ENCODE measurements at places on chromosomes 11 and 22.
A peak's percentile ranks its signal among the peaks of the same experiment; 100 is the strongest.

DNA sequence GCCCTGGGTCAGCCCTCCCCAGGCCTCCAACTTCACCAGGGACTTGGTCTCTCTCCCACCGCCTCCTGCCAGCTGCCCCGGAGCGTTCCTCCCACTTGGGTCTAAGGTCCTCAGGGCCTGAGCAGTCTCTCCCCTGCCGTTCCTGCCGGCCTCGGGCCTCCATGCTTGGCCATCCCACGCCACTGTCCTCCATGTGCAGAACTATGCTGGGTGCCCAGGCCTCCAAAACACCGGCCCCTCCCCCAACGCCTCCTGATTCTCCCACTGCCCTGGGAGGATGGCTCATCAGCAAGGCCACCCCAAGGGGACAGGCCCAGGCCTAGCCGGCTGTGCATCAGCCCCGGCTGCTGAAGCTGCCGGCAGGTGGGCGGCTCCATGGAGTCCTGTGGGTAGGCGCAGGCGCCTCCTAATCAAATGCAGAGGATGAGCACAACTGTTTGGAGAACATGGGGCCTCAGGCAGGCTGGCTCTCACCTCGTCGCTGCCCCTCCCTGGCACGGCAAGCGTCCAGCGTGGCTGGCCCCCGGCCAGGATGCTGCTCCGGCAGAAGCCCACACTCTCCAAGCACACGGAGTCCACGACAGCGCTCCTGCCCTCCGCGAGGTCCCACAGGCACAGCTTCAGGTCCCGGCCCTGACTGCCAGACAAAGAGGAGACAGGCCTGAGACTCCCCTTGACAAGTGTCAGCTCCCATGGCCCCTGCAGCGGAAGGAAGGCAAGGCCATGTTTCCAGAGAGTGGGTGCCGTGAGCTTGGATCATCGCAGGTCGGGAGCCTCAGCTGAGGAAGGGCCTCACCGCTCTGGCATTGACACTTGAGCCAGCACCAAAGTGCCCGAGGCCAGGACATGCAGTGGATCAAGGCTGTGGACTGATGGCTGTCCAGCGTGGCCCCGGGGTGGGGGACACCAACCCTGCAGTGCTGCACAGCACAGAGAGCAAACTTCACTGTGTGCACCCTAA is 42.6 kb downstream of the GNB1L start:
- DNase-seq: no peak

DNA sequence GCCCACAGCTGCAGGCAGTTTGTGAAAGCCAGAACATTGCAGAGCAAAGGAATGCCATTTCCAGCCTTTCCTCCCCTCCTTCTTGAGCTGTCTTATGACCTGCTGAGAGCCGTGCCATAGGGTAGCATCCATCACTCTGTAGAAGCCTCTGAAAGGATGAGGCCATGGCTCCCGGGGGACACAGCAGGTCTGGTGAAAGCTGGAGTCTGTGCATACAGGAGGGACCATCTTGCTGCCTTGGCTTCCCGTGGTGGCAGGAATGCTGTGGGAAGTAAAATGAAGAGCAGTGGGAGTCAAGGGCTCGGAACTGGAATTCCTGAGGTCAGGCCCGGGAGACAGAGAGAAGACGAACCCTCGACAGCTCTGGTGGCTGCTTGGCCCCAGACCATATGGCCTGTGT is 30.9 kb downstream of the ANO1 start:
- no peak for DNase-seq

DNA sequence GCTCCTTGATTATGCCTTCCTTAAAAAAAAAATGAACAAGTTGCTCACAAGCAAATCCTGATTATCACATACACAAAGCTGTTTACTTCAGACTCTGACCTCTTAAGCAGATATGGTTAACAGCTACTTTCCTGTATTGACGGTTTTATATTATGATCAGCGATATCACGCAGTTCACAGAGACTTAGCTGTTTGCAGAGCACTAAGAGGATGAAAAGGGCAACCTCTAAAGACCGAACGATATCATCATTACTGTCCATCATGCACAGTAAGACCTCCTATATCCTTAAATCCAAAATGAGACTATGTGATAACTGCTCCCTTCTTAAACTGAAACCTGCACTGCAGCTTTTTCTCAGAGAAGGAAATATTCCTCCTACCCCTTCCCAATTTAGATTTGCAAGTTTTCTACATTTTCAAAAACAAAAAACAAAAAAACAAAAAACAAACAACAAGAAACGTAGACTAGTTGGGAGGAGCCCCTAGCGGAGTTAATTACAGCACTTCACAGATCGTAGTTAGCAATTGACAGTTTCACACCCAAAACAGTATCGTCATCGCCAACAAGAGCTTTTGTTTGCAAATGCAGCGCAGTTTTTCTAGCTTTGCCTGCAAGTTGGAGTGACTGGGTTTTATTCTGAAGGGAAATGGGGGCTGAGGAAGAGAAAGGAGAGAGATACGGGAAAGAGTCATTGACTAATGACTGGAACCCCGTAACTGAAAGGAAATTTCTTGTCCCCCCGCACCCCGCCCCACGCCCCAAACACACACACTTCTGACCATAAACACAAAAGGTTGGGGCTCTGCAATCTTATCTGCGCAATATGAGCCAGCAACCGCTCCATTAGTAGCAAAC is 1.2 kb downstream of the DDX6 start:
- no peak for DNase-seq

DNA sequence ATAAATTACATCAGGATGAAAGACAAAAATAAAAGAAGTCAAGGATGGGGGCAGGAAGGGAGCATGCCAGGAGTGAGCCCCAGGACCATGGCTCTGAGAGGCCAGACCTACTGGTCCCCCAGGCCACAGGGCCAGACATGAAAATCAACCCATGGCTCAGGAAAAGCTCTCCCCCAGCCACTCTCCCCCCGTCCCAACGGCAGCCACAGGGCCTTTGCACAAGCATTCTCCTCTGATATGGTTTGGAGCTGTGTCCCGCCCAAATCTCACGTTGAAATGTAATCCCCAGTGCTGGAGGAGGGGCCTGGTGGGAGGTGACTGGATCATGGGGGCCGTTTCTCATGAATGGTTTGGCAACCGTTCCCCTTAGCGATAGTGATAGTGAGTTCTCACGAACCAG is 80.8 kb upstream of the ANO1 start:
- DNase-seq: no peak

DNA sequence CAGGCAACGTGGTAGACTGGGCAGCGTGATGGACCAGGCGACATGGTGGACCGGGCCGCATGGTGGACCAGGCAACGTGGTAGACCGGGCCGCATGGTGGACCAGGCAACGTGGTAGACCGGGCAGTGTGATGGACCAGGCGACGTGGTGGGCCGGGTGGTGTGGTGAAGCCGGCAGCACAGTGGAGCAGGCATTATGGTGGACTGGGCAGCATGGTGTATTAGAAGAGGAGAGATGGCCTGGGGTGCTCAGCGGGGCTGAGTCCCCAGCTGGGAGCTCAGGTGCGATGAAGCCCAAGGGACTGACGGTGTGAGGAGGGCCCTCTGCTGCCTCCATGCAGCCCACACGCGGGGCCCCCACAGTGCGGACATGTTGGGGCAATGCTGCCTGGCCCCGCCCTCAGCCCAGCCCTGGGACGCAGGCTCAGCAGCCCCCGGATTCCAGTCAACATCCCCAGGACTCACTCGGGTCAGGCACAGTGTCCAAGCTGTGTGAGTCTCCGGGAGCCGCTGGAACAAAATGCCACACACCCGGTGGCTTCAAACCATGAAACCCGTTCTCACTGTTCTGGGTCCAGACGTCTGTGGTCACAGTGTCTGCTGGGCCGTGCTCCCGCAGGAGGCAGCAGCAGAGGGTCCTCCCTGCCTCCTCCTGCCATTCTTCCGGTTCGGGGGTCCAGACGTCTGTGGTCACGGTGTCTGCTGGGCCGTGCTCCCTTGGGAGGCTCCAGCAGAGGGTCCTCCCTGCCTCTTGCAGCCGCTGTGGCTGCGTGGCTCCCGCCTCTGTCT is 1084.9 kb downstream of the BRD1 start:
- DNase-seq: no peak

DNA sequence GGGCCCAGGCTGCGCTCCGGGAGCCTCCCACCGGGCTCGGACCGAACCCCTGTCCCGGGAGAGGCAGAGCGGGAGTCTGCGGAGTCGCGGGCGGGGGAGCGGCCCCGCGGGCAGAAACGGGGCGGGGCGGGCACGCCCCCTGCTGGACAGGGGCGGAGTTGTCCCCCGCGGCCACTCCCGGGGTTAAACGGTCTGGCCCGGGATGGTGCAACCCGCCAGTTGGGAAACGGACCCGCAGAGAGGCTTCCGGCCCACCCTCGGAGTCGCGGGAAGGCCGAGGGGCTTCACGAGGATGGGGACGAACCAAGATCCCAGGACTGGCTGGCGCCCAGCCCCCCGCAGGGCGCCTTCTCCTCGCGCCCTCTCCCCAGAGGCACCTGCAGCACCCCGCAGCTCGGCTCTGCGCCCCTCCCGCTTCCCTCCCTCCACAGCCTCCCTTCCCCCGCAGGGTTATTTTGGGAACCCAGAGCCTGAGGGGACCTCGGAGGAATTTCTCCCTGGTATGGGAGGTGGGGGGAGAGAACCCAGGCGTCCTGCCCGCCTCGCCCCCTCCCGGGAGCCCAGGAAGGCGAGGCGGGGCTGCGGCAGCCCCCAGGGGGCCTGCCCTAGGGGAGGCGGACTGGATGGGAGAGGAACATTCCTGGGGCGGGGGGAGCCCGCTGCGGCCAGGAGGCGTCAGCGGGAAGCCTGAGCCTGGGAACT is 902 bp downstream of the RASGRP2 start:
- DNase-seq: peak; percentile 82

DNA sequence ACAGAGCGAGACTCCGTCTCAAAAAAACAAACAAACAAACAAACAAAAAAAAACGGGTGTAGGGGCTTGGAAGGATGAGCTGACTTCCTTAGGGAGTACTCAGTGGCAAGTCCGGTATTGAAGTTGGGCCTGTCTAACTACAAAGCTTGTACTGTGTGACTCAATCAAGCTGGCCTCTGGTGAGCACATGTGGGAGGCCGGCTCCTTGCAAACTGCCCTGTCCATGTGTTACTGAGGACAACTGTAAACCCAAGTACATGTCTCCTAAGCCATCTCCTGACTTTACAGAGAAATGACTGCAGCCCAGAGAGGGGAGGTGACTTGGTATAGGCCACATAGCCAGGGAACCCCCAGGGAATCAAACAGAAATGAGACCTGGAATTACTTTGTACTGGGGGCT is 11.6 kb downstream of the RIBC2 start:
- DNase-seq: no peak

DNA sequence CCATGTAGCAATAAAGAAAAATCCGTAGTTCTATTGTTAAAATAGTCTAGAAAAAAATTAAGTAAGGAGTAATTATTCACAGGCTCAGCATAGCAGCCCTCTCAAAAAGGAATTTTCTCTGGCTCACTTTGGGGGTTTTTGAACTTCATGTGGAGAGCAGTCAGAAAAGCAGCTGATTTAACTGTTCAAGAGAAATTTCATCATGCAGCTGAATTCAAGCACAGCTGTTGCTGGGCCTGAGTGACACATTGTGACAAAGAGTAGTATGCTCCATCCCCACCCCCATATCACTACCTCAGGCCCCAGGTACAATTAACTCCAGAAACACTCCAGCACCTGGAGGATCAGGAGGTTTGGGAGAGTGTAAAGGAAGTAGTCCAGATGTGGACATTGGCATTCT is 272.1 kb downstream of the FAM76B start:
- no peak for DNase-seq

GRCh38 chr11:64726867-64727530 is 4.0 kb upstream of the NRXN2 start:
- no peak for DNase-seq

DNA sequence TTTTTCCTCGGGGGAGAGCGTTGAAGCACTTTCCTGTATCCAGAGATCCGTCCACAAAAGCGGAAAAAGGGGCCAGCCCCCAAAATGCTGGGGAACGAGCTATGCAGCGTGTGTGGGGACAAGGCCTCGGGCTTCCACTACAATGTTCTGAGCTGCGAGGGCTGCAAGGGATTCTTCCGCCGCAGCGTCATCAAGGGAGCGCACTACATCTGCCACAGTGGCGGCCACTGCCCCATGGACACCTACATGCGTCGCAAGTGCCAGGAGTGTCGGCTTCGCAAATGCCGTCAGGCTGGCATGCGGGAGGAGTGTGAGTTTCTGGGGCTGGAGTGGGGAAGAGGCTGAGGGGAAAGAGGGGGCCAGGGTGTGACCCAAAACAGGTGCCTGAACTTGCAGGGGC is 2.6 kb downstream of the NR1H3 start:
- no peak for DNase-seq

DNA sequence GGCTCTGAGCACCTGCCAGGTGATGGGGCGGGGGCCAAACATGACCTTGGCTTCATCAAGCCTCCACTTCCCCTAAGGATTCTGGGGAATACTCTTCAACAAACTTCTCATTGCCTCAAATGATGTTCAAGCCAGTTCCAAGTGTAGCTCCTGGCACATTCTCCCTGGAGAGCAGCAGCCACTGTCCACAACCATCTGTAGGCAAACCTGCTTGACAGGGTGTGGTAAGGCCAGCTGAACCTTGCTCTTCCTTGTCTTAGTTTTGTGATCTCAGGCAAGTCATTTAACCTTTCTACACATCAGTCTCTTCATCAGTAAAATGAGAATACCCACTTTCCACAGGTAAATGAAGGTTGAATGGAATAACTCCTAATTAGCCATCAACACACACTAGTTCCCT is 323.3 kb downstream of the TENM4 start:
- DNase-seq: no peak

GRCh38 chr11:101786916-101787315 is 127.9 kb upstream of the CEP126 start:
- no peak for DNase-seq

- no peak for DNase-seq
Measured at GRCh38 chr11:128747728-128748148, 53.9 kb downstream of the FLI1 start.

DNA sequence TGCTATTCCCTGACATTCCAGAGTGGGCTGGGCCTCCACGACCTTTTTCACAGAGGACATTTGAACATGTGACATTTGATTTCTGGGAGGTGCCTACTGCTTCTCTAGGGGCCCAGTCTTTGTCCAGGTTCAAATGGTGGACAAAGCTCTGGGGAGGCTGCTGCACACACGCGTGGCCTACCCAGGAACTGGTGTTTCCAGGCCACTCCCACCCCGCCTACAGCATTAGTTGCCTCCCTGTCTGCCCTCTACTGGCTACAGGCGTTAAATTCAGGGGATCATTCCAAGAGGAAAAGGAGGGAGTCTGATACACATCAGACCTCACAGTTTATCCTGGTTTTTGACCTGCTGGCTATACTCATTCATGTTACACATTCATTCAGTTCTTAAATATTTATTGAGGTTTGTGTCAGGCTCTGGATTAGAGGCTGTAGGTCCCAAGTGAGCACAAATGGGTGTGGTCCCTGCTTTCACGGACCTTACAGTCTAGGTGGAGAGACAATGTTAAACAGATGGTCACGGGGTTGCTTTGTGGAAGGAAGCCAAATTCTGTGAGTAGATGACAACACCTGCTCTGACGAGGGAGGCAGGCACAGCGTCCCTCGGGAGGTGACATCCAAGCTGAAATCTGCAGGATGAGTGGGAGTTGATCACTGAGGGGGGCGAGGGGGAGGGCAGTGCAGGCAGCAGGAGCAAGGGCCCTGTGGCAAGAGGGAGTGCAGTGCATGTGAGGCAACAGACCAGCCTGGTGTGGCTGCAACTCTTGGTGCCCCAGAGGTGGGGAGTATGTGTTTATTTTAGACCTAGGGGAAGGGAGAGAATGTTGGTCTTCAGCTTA is 11.8 kb downstream of the TUB start:
- peak; percentile 48 for DNase-seq

Measured in activated naive CD4-positive, alpha-beta T cell treated with Interleukin-2 at 50 U/mL for 16 hours (primary cell).